ENCODE measurements at places on chromosomes 1 and 21.

DNA sequence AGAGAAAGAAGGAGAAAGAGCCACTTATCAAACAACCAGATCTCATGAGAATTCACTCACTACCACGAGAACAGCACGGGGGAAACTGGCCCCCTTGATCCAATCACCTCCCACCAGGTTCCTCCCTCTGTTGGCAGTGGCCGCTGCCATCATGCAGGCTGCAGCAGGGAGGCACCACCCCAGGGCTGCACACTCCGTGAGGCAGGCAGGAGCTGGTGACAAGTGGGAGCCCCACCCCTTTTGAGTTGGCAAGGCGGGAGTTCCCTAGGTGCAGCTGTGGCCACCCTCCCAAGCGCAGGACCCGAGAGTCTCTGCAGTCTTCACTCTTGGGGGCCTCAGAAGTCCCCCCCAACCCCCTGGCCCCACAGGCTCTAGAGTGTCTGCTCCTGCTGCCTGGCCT, 83.9 kb upstream of the GJB5 start:
- no peak for DNase-seq

- DNase-seq: no peak
Measured at GRCh38 chr1:23997812-23998211, 17.7 kb upstream of the SRSF10 start.

- DNase-seq: no peak
Measured at GRCh38 chr1:230308039-230308438, 118.1 kb downstream of the PGBD5 start.

DNA sequence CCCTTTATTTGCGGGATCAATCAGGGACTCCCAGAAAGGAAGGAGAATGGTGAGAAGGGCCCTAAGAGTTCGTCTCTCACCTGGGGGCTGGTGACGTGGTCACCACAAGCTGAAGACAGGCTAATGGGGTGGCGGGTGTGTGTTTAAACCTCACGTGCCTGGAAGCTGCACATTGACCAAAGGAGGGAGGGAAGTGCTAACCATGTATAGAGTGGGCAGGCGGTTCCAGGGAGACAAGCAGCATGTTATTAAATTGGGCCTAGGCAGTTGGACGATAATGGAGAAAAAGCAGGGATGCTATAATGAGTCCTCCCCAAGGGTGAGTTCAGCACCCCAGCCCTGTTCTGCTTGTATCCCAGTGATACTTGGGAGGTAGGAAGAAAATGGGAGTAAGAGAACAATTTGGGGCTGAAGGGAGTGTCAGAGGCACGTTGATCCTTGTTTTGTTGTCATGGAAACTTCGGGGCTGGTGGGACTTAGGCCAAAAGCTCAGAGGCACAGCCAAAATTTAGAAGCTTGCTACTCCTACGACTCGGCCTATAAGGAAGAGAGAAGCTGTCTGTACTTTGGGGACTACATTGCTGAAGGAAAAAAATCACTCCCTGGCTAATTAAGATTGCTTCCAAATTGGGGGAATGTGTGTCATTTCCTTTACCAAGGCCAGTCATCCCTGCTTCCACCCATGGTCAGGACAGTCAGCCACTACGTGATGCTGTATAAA, 33.2 kb upstream of the EPHA8 start:
- no peak for DNase-seq

GRCh38 chr1:76284842-76285241, 210.3 kb downstream of the ST6GALNAC3 start:
- no peak for DNase-seq

GRCh38 chr1:81155131-81155530, 645.6 kb upstream of the ADGRL2 start:
- no peak for DNase-seq

DNA sequence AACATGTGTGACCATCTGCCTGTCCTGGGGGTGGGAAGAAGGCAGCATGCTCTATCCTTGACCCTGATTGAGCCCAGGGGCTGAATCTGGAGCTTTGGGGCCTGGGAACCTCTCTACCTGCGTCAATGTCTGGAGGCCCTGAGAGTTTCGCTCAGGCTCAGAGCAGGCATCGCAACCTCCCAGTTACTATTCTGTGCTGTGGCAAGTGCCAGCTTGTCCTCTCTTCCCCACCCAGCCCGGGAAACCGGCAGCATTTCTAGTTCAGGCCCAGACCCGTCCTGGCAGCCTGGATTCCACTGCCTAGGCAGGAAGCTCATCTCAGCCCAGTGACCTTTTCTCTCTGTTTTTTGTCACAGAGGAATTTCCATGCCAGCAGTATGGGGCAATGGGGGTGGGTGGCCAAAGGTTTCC, 10.0 kb upstream of the IRF6 start:
- no peak for DNase-seq

DNA sequence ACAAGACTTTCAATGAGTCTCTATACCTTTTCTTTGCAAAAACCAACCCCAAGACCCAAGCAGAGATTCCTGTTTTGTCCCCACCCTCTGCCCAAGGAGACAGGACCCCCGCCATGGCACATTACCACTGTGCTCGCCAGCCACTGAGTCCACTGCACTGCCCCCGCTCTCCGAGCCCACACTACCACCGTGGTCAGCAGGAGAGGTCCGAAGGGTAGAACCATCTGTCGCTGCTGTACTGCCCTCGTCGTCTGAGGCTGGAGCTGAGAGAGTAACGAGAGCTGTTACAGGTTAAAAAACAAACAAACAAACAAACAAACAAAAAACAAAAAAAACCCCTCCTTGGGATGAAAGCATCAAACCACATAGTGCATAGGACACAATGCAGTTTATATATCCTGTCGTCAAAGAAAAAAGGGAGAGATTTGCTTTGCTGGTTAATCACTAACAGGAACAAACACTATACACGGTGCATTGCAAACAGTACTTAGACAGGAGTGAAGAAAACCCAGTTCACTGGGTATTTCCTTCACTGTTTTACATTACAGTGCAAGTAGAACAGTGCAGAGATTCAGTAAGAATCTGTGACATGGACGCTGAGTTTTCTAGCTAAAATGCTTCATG, 71.0 kb downstream of the UBR4 start:
- peak; percentile 74 for DNase-seq

DNA sequence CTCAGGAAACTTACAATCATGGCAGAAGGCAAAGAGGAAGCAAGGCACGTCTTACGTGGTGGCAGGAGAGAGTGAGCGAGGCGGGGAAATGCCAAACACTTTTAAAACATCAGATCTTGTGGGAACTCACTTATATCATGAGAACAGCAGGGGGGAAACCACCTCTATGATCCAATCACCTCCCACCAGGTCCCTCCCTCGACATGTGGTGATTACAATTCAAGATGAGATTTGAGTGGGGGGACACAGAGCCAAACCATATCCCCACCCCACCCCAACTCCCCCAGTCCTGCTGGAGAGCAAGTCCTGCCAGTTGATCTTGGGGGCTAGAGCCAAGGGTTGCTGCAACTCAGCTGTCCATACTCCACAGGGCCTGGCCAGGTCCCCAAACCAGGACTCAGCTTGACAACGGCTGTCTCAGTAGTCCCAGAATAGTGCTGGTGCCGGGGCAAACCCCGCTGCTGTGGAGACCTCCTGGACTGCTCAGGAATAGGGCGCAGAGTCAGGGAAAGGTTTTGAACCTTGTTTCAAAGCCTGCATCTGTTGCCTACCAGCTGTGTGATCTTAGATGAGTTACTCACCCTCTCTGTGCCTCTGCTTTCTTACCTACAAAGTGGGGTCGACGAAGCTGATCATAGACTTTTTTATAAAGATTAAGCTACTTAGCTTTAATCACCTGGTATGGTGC, 79.5 kb downstream of the STUM start:
- no peak for DNase-seq

- no peak for DNase-seq
Measured at GRCh38 chr21:36208326-36209013, 51.8 kb downstream of the DOP1B start.

DNA sequence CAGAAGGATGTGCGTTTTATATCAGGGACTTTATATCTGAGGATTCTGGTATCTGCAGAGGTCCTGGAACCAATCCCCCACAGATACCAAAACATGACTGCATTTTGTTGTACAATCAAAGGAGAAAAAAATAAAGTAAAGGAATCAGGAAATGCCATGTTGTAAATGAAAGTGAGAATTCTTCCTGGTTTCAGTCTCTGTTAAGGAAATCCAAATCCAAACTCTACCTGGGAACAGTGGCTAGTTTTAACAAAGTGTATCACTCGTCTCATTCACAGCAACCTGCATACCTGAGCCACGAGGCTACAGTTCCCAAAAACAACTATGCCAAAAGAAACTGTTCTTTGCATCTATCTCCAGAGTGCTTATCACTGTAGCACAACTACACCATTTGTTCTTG, 77.3 kb upstream of the ATF3 start:
- no peak for DNase-seq

- DNase-seq: no peak
Measured at GRCh38 chr1:93681101-93681988, at the start of gene BCAR3. Gene BCAR3 (minus strand): TSS chr1:93681837. CDS start chr1:93674930, 6,907 bp downstream.

DNA sequence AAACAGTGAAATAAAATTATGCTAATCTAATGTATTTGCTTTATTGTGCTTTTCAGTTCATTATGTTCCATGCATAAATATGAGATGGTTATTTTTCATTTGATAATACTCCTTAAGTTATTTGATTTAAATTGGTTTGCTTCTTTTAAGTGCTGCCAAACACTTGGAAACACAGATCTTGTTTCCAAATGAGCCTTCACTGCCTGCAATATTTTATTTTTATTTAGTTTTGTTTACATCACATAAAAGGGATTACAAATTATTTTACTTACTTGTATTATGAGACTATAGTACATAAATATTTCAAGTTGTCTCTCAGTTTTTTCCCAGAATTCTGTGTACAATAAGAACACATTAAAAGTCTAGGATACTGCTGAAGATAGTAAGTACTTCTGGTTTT, 1662.4 kb upstream of the B3GALT2 start:
- DNase-seq: no peak

DNA sequence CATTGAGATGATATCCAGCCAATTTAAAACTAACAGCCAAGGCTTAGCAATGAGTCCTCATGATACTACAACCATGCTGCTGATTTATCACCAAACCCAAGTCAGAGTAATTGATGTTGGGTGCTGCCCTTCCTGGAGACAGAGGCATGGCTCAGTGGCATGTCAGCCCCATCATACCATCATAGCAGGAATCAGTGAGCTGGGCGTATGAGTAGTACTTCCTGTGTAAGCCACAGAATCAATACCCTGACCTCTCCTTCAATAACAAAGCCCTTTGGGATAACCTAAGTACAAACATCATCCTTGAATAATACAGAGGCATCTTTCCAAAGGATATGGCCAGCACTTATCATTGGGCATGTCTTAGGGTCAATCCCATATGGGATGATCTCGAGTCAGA, 3.0 kb upstream of the LCE1E start:
- DNase-seq: no peak

- no peak for DNase-seq
Measured at GRCh38 chr1:222416001-222416791, 131.7 kb downstream of the HHIPL2 start.

GRCh38 chr1:61280452-61280851, 198.1 kb downstream of the NFIA start:
- no peak for DNase-seq

DNA sequence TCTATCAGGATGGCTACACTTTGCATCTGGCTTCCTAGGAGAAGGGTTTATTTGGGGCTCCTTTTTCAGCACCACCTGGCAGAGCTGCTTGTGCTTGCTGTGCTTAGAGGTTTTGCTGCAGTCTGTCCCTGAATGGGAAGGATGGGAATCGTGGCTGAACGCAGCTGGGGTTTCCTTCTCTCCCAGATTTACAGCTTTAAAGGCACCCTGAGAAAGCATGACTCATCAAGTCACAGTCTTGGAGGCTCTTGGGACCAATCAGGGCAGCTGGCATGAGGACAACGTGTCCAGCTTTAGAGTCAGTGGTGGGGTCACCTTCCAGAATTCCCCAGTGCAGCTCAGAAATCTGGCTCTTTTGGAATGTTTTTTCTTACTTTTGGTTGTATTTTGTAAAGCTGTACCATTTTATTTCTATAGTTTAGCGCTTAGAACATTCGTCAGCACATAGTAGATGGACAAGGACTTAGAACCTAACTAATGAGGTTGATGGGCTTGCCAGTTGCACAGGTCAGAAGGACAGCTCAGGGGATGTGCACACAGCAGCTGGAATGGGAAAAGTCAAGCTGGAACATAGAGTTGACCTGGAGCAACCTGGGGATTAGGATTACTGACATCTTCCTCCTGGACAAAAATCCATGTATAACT, 222.6 kb downstream of the PRDM2 start:
- DNase-seq: no peak

DNA sequence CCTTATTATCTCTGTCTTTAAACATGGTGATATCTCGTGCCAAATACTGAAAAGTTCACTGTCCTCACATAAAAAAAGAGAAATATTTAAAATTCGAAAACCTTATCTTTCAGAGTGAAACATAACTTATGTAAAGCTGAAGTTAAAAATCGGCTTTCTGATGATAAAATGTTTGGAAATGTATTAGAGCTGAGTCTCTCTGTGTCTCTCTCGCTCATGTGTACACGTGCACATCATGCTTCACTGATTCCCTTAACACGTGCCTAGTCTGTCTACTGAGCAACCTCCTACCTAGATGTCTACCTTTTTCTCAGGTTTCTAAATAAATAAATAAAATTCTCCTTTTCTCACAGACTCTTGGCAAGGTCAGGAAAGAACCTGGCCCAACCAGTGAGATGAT, 17.1 kb downstream of the HHIPL2 start:
- no peak for DNase-seq

GRCh38 chr1:40711465-40712404, 20.2 kb downstream of the NFYC start:
- DNase-seq: peak; percentile 50

DNA sequence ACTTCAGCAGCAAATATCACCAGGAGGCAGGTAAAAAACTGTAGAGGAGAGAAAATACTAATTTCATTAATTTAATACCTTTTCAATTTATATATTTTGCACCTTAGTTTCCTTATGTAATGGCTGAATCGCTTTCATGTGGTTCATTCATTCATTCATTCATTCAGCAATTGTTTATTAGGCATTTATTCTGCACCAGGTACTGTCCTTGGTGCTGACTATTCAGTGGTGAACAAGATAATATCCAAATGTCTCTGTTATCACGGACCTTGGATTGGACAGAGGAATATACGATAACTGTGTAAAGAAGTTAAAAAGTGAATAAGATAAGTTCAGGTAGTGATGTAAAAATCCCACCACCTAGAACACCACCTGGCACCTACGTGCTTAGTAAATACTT, 28.8 kb downstream of the TSPAN2 start:
- no peak for DNase-seq

GRCh38 chr1:55428944-55429931, 214.1 kb upstream of the USP24 start:
- peak; percentile 100 for DNase-seq

DNA sequence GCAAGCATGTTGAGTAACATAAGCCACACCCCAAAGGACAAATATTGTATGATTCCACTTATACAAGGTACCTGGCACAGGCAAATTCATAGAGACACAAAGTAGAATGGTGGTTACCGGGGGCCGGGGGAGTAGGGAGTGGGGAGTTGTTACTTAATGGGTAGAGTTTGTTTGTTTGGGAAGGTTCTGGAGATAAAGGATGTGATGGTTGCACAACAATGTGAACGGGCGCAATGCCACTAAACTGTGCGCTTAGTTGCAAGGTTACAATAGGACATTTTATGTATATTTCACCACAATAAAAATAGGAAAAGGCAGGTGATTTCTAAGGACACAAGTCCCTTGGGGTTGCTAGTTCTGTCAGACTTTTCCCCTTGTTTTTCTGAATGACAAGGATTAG, 516.6 kb downstream of the KIF26B start:
- DNase-seq: no peak
